ENCODE measurements at places on chromosomes 12 and 14. TPM values are rescaled to one million over a fixed set of nuclear protein-coding genes. Genes with fewer than 3 reads are reported as not detected.

DNA sequence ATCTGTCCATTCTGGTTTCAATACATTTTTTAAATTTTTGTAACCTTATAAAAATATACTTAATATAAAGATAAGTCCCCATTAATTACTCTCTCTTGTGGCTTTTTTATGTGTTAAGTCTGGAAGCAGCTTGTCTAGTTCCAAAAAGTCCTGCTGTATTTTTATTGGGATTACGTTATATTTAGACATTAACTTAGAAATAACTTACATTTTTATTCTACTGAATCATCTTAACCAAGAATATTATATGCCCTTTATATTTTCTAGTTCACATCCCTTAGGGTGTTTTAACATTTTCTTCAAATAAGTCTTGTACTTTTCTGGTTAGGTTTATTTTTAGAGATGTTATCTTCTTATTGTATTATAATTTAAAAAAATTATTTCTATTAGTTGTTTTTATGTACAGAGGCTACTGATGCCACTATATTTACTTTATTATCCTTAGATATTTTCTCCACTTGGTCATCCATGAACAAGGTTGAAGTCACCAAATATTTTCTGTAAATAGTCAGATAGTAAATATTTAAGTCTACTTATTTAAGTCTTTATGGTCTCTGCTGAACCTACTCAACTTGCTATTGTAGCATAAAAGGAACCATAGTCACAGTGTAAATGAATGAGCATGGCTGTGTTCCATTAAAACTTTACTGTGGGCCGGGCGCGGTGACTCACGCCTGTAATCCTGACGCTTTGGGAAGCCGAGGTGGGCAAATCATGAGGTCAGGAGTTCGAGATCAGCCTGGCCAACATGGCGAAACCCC, 132.4 kb upstream of the NEDD1 start:
- DNase-seq: no peak

Gene KLRC2
- not detected for polyA plus RNA-seq

DNA sequence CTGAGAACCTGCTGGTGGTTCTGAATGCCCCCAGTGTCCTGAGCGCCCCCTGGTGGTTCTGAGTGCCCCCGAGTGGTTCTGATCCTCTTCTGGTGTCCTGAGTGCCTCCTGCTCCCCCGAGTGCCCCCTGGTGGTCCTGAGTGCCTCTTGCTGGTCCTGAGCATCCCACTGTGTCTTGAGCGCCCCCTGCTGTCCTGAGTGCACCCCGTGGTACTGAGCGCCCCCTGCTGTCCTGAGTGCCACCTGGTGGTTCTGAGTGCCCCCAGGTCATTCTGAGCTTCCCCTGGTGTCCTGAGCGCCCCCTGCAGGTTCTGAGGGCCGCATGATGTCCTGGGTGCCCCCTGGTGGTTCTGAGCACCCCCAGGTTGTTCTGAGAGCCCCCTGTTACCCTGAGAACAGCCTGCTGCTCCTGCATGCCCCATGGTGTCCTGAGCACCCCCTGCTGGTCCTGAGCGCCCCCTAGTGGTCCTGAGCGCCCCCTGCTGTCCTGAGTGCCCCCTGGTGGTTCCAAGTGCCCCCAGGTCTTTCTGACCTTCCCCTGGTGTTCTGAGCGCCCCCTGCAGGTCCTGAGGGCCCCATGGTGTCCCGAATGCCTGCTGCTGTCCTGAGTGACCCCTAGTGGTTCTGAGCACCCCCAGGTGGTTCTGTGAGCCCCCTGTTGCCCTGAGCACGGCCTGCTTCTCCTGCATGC, 1165.4 kb downstream of the TMEM121 start:
- no peak for DNase-seq

DNA sequence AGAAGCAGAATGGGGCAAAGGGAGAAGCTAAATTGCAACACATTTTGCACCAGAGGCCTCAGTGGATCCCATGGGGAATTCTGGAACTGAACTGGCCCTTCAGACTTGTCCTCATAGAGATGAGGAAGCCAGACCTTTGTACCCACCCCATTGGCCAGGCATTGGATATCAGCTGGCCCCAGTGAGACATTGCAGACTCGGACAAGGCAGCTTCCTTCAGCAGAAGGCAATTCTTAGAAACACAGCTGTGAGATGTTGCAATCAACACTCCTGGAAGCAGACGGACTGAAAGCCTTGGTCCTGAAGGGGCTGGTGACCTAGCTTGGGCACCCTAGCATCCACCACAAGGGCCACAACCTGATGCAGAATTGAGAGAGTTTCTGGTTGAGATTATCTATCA, 218.1 kb downstream of the MSRB3 start:
- no peak for DNase-seq

Gene RIC8B
- 11.2 TPM for polyA plus RNA-seq

GRCh38 chr12:6950811-6951540, at the start of gene PTPN6:
Gene PTPN6, plus strand, starts transcription at chr12:6951356. Its CDS starts 157 bp downstream, at chr12:6951513.
- DNase-seq: no peak

GRCh38 chr12:28479683-28480082, 289.4 kb downstream of the CCDC91 start:
- DNase-seq: no peak
